Posterior vena cava (tissue), 2 donors: ENCODE measurements at places on chromosomes 3 and 15. TPM values are rescaled to one million over a fixed set of nuclear protein-coding genes. Genes with fewer than 3 reads are reported as not detected.

The CDC25A gene
- 0.43 TPM for total RNA-seq

The TGM4 gene
- total RNA-seq = not detected

The NLGN1 gene
- 11.5 TPM for total RNA-seq

The SLC22A14 gene
- total RNA-seq = not detected

The SAMMSON gene
- total RNA-seq = 0.28 TPM

The FEM1B gene
- 98.5 TPM for total RNA-seq

The HRH1 gene
- total RNA-seq = 11.4 TPM

The RBMS3 gene
- total RNA-seq = 87.1 TPM

DNA sequence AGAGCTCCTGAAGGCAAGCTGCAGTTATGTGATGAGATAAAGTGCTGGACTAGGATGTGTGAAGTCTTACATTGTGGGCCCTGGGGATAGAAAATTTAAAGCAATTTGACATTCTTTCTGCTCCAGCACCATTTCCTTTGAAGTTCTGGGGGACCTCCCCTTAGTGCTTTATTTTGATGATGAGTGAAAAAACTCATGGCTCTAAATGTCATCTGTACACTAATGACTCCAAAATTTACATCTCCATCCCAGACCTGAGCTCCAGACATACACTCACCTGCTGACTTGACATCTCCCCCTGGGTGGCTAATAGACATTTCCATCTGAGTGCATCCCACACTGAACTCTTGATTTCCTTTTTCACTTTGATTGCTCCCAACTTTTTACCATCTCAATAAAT is 276.4 kb downstream of the EPHB1 start:
- no peak for DNase-seq

- no peak for DNase-seq
Observed at GRCh38 chr15:68704496-68705021, 116.1 kb downstream of the ANP32A start.

GRCh38 chr3:136543385-136543784 is 208.8 kb downstream of the STAG1 start:
- no peak for DNase-seq

DNA sequence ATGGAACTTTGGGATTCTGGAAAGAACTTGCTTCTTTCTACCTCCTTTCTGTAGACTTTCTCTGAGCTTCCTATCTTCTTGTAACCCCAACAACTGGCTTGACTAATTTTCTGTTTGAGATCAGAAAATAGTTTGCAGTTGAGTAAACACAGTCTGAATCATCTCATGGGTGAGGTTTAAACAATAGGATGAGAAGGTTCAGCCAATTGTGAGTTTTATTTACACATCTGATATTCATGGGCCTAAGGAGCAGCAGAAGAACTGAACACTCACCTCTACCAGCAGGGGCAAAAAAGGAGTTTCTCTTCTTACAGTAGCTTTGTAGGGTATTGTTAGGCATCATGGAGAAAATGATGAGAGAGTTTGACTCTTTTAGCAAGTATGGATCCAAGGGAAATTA is 54.2 kb downstream of the DTWD1 start:
- DNase-seq = no peak

- DNase-seq = no peak
Observed at GRCh38 chr3:189360291-189360690, 188.5 kb downstream of the TPRG1 start.

DNA sequence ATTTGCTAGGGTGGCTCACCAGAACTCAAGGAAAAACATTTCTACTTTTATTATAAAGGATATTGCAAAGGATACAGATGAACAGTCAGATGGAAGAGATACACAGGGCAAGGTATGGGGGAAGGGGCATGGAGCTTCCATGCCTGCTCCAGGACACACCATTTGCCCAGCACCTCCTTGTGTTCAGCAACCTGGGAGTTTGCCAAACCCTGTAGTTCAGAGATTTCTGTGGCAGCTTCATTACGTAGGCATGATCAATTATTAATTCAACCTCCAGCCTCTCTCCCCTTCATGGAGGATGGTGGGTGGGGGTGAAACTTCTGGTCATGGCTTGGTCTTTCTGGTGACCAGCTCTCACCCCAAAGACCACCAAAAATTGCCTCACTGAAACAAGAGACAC is 353.9 kb upstream of the THBS1 start:
- DNase-seq = no peak

- no peak for DNase-seq
Observed at GRCh38 chr15:39273717-39274411, 307.0 kb upstream of the THBS1 start.

GRCh38 chr3:73605412-73605811 is 19.3 kb downstream of the PDZRN3 start:
- no peak for DNase-seq

DNA sequence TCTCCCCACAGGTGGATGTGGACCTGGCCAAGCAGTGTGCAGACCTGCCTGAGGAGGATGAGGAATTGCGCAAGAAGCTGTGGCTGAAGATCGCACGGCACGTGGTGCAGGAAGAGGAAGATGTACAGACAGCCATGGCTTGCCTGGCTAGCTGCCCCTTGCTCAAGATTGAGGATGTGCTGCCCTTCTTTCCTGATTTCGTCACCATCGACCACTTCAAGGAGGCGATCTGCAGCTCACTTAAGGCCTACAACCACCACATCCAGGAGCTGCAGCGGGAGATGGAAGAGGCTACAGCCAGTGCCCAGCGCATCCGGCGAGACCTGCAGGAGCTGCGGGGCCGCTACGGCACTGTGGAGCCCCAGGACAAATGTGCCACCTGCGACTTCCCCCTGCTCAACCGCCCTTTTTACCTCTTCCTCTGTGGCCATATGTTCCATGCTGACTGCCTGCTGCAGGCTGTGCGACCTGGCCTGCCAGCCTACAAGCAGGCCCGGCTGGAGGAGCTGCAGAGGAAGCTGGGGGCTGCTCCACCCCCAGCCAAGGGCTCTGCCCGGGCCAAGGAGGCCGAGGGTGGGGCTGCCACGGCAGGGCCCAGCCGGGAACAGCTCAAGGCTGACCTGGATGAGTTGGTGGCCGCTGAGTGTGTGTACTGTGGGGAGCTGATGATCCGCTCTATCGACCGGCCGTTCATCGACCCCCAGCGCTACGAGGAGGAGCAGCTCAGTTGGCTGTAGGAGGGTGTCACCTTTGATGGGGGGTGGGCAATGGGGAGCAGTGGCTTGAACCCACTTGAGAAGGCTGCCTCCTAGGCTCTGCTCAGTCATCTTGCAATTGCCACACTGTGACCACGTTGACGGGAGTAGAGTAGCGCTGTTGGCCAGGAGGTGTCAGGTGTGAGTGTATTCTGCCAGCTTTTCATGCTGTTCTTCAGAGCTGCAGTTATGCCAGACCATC is 8.6 kb downstream of the VPS18 start:
- DNase-seq = peak; percentile 89

DNA sequence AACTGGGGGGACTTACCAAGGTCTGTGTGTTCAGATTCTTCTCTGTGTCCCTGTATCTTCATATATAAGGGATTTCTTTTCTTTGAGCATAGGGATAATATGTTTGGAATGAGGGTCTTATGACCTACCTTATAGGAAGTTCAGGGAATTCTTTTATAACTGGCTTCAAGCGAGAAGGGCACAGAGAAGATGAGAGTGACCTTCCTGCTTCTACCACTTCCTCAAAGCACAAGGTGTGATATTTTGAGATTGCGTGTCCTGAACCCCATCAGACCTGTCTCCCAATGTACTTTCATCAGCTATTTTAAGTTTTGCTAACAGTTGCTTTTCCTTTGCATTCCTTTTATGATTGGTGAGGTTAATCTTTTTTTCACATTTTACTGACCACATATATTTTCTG is 3.1 kb upstream of the PSMD6 start:
- DNase-seq = no peak

DNA sequence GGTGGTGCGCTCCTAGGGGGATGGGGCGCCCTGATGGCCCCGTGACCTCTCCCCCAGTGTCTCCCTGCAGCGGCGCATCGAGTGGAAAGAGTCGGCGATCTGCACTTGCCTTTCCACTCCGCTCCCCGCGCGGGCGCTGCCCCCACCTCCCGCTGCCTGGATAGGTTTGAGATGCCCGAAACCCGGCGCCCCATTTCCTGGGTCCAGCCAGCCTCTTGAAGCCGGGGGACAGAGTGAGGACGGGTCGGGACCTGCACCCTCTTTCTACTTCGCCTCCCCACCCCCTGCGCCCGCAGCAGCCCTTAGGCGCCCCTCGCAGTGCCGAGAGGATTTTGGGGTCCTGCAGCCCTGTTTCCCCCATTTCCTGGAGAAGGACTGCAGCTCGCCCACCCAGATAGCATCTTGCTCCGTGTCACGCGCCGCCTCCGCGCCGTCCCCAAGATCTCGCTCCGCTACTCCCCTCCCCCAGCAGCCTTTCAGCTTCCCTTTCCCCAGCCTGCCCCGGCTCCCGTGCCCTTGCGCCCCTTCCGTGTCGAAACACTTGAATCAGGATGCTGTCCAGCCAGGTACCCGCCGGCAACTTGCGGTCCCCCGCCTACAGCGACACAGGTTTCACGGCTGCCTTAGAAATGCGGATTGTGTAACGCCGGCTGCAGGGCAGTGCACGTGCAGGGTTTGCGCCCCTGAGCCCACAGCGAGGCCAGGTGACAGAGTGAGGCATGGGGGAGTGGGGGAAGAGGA is 519 bp downstream of the ABHD6 start:
- peak; percentile 89 for DNase-seq

GRCh38 chr3:121852256-121852655 is 17.2 kb downstream of the EAF2 start:
- no peak for DNase-seq

GRCh38 chr3:45088543-45089358 is 57.4 kb downstream of the CDCP1 start:
- no peak for DNase-seq

DNA sequence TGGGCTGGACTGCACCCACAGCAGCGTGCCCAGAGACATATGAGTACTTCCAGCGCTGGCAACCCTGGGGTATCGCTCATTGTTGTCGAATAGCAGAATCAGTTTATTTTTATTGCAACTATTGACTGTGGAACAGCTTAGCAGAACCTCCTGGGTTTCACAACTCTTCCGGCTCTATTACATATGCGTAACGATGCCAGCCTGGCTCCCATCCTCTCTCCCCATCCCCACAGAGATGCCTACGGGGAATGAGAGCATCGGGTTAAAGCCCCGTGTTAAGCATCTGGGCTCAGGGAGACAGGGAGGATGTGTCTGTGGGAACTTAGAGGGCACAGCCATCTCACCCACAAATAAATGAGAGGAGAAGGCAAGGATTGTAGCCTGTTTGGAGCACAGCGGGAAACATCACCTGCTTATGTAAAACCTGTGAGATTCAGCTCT is 76.6 kb upstream of the DLG1 start:
- peak; percentile 42 for DNase-seq

DNA sequence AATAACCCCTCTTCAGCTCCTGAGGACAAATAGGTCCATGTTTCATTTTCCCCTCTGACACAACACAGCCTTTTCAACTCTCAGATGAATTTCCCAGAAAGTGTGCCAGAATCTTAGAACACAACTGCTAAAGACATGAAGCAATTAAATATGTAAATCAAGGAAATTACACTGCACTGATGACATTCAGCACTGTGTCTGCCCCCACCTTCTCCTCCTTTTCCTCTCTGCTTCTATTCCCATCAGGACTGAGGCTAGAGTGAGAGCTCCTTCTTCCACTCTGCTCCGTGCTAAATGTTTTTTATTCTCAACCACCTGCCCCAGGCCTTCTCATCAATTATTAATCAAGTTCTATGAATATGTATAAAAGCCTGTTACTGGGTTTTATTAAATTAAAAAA is 596.1 kb downstream of the TUSC7 start:
- no peak for DNase-seq

- no peak for DNase-seq
Observed at GRCh38 chr15:44010089-44010488, 183.3 kb downstream of the WDR76 start.

DNA sequence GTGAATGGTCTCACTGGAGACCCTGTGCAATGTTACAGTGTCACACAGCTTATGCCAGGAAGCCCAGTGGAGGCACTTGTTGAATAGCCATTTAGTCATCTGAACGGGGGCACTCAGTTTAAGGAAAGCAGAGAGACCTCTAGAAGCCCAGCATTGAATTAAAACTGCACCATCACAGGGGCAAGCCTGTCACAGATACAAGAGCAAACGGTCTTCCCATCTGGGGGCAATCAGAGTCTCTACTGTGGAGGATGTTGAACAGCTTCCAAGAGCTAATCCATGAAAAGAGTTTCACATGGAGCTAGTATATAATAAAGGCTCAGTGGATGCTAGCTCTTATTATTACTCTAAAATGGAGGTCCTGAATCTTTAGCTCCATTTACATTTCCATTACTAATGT is 553.7 kb upstream of the ARRDC4 start:
- no peak for DNase-seq

- DNase-seq = no peak
Observed at GRCh38 chr3:43345877-43346276, 59.5 kb downstream of the SNRK start.

GRCh38 chr3:122902326-122902725 is 107.5 kb downstream of the SLC49A4 start:
- no peak for DNase-seq

DNA sequence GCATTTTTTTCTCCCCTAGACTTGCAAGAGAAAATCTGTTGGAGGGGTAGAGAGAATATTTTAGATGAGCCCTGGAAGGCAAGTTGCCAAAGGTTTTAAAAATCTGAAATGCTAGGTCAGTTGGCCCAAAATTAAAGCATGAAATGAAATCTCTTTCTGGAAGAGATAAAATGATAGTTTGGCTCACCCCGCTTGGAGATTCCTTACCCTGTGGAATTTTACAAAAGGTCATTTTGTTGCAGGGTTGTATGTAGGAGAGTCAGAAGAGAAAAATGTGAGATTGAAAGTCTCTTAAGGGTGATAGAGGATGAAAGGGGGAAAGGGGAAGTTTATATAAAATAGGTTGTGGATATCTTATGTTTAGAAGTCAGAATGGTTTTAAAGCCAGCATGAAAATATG is 277.8 kb downstream of the CD47 start:
- DNase-seq = no peak

DNA sequence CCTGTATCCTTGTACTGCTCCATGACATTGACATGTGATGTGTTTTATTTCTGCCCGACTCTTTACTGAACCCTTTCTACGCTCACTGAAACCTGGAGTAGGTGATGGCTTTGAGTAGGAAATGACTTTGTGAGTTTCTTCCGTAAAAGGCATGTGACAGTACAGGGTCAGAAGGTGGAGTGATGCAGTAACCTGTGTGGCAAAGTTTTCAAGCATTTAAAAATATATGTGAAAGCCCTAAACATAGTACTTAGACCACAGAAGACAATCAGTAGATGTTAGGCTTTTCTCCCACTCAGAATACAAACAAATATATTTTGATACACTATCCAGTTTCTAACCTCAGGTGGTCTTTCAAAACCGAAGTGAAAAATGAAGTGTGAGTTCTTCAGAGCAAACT is 31.3 kb upstream of the SACM1L start:
- DNase-seq = no peak

GRCh38 chr15:57298843-57299550 is 77.3 kb upstream of the CGNL1 start:
- DNase-seq = no peak

DNA sequence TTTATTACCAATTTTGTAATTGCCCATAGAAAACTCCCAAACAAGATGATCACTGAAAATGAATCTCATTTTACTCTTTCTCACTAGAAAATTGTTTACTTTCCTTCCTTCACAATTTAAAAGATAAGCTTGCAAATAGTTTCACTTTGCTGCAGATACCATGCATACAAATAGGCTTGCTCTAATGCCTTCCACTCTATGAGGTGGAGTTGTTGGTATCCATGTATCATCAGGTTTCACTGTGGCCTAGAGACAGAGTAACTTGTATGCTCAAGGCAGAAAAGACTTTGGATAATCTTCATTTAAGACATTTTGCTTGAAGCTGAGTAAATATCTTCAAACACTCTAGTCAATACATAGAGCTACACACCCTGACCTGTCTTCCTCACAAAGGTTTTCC is 60.8 kb downstream of the RYK start:
- DNase-seq = no peak

- no peak for DNase-seq
Observed at GRCh38 chr3:59549962-59550361, 500.1 kb upstream of the CFAP20DC start.
